Progenitor cell of endocrine pancreas (in vitro differentiated cells): ENCODE measurements at places on chromosomes 6 and 20.

- DNase-seq, result no peak
Observed at GRCh38 chr6:155115893-155116570, 120.9 kb downstream of the TIAM2 start.

DNA sequence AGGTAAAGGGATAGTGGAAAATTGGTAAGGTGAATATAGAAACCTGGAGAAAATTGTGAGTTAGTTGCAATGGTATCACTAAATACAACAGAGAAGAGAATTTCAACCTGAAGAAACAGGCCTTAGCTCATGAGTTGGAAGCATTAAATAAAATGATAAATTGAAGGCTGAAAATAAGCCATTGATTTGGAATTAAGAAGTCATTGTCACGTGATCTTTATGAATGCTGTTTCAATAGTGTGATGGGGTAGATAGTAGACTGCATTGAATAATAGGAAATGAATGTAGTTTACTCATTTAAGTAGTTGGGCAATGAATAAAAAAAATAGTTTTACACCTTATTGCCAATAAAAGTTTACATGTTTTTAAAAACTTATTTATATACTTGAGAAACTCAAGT is 88.5 kb upstream of the ADGRB3 start:
- no peak for DNase-seq

GRCh38 chr6:110137924-110138887 is 41.3 kb downstream of the WASF1 start:
- no peak for DNase-seq

- no peak for DNase-seq
Observed at GRCh38 chr20:35120012-35120701, 27.0 kb downstream of the EDEM2 start.

GRCh38 chr6:137226697-137227096 is 7.5 kb upstream of the IFNGR1 start:
- no peak for DNase-seq

- DNase-seq, result no peak
Observed at GRCh38 chr6:107361753-107362604, 97.4 kb downstream of the PDSS2 start.

DNA sequence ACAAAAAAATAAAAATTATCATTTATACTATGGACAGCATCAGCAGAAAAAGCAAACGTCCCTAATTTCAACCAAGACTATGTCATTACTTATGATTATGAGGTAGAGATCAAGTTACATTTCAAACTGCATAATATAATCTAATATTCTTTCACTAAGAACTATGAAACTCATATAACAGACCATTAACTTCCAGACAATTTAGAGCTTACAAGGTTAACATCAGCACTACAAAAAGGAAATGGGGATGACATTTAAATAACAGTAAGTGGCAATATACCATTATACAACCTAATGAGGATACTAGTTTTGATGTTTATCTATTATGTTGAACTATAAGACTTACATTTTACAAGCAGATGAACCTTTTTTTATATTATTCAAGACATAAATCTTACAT is 261.0 kb upstream of the THEMIS start:
- DNase-seq, result no peak

DNA sequence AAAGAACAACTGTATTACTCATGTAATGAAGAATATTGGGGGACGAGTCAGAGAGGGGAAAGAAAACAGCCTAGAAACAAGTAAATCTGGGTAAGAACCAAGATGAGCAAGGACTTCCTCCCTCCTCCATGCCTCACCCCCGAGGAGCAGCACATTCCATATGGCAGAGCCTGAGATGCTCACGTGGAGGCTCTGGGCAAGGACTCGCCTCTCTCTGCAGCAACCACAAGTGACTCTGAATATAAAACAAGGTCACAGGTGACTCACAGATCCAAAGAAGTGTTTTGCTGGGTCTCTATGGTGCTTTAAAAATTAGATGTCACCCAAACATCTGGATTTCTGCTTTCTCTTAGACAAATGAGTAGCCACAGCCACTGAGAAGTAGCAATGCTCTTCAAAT is 453.0 kb upstream of the SULF2 start:
- no peak for DNase-seq

DNA sequence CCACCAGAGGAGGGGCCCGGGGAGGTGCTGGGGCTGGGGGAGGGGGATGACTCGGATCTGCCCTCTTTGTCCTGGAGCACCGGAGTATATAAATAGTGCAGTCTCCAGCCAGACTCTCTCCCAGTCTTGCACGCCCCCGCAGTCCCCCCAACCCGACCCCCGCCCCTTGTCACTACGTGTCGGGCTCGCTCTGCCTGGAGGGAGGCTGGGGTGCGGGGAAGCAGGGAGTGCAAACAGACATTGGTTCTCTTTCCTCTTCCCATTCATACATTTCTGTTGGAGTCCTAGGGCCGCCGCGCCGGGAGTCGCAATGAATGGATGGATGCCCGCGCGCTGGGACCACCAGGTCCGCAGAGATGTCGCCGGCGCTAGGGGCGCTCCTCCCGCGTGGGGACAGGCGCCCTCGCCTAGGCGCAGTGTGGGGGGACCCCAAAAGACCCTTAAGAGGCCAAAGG is 179.3 kb downstream of the TBXT start:
- DNase-seq, result no peak

- no peak for DNase-seq
Observed at GRCh38 chr20:44461142-44461802, 14.4 kb upstream of the TTPAL start.

DNA sequence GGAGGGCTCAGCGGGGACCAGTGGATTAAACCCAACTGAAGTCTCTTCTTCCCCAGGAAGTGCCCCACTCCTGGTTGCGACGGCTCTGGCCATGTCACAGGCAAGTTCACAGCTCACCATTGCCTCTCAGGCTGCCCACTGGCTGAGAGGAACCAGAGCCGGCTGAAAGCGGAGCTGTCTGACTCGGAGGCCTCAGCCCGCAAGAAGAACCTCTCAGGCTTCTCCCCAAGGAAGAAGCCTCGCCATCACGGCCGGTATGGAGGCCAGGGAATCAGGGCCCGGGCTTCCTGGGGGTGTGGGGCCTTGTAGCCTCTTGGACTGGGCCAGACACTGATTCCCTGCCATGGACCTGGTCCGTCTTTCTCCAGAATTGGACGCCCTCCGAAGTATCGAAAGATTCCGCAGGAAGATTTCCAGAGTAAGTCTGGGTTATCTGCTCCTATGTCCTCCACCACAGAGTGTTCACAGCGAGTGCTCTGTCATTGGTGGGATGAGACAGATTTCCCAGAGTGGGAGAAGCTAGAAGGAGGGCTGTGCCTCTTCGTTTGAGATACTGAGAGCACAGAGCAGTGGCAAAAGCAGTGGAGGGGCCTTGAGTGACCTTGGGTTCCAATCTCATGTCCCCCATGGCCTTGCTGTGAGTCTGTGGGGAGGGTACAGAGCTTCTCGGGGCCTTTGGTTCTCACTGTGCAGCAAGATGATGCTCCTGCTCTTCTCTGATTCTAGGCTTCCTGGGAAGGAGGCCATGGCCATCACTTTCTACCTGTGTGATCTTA is 22.6 kb upstream of the SGK2 start:
- DNase-seq, result no peak

- no peak for DNase-seq
Observed at GRCh38 chr6:21802175-21802822, 208.7 kb downstream of the SOX4 start.

GRCh38 chr6:143900358-143900757 is 36.1 kb downstream of the ZC2HC1B start:
- no peak for DNase-seq

DNA sequence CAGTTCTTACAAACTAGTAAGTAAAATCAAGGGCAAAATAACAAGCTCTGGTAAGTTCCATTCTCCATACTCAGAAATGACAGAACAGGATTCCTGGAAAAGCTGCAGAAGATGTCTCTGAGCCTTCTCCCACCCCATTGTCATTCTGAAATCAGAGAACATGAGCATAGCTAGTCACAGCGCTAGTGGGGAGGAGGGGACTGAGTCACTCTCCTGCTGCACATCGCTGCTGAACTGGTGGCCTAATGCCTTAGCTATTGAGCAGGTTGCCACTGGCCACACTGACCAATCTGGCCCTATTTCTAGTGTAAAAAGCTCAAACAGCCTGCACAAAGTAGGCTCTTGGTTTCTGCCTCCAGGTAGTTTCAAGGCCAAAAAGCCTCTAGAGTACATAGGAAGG is 26.1 kb upstream of the RIPPLY2 start:
- DNase-seq, result no peak

- DNase-seq, result no peak
Observed at GRCh38 chr20:59151820-59152219, 11.8 kb upstream of the ZNF831 start.
